ENCODE measurements at places on chromosomes 7 and 10.

- DNase-seq, result no peak
Observed at GRCh38 chr7:112898432-112899290, 108.5 kb upstream of the TMEM168 start.

- DNase-seq, result no peak
Observed at GRCh38 chr10:28869606-28870201, 192.4 kb downstream of the BAMBI start.

GRCh38 chr10:131978366-131978765 lies 3.4 kb downstream of the BNIP3 start:
- no peak for DNase-seq

DNA sequence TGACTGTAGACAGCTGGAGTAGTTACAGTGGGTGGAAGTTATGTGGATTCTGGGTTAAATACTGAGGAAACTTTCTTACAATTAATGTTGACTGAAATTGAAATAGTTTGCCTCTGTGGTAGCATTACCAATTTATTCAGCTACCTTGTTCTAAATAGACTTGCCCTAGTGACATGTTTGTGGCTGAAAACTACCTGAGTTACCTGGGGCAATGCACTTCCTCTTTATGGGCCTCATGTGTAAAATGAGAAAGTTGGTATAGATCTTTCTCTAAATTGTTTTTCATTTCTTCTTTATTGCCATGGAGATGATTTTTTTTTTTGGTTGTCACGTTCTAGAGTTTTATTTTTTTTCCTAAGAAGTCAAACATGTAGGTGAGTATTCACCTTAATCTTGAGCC lies 252.7 kb upstream of the CDC14C start:
- no peak for DNase-seq

GRCh38 chr10:21330628-21331020 lies 194.9 kb downstream of the SKIDA1 start:
- no peak for DNase-seq

DNA sequence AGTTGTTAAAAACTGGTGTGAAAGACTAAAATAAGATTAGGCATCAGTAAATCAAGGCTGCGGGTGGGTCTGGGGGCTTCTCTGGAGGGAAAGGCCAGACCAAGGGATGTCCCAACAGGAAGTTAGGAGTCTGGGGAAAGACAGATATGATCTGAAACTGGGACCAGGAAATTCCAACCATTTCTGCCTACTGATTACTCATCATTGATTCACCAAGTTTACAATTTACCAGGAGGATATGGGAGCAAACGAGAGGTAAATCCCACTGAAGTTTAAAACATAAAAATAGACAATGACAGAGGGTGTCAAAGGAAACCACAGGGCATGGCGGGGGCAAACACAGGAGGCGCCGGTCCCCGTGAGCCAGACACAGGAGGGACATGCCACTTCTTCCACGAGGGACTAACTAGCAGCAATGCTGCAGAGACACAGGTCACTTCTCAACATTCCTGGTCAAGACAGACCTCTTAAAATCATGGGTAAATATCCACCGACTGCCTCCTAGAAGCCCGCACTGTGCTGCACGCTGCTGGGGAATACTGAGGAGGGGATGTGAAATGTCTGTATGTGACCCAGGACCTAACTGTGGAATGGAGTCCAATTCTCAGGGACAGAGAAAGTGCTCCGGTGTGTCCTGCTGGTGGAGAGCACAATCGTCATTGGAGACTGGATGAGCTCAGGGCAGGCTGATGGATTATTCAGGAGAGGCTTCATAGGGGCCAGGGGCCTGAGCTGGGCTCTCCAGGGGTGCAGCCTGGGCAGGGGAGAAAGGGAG lies 153.4 kb upstream of the KLF14 start:
- DNase-seq, result no peak

GRCh38 chr7:109751241-109751640 lies 1181.6 kb downstream of the DNAJB9 start:
- DNase-seq, result no peak

DNA sequence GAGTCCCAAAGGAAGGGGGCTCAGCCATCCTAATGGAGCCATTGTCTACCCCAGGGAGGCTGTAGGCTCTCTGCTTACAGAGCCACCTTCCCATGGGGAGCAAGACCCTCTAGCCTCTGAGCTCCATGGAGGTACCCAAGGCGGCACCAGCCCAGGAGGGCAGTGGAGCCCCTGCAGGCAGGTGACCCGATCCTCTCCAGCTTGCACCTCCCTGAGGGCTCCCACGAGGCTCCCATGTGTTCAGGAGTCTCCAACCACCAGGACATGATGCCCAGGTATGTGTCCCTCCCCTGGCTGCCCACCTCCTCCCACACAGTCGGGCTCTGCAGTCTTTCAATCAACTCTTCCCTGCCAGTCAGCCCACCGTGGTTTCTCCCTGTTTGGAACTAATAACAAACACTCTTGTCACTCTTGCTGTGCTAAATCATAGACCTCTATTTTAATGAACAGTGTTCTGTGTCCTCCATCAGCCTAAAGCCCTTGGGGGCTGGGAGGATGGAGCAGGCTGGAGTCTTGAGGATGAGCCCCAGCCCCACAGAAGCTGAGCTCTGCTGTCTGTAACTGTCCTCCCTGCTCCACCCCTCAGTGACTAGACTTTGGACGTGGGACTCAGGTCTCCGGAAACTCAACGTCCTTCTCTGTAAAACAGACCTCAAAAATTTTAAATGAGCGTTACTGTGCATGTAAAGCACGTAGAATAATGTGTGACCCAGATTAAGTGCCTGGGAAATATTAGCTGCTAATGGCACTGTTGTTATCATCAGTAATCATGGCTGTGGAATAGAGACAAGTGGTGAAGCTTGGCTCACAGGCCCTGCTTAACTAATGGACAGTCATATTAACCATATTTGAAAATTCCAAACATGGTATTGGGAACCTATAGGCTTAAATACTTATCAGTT lies 298.9 kb downstream of the WDR37 start:
- no peak for DNase-seq

- no peak for DNase-seq
Observed at GRCh38 chr10:130931256-130931655, 380.3 kb downstream of the TCERG1L start.

DNA sequence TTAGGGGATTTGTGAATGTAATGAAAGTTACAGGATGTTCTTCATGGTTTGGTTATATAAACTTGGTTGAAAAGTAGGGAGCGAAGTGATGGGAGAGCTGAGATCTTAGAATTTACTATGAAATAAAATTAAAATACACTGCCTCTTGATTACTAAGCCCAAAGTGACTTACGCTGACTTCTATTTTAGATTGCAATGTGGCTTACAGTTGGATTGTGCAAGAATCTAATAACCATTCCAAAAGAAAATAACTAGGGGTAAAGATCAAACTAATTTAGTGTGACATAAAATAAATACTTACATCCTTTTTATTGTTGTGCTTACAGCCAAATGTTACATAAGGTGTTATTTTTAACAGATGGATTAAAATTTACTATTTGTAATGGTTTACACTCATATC lies 15.3 kb downstream of the WNT16 start:
- DNase-seq, result no peak

DNA sequence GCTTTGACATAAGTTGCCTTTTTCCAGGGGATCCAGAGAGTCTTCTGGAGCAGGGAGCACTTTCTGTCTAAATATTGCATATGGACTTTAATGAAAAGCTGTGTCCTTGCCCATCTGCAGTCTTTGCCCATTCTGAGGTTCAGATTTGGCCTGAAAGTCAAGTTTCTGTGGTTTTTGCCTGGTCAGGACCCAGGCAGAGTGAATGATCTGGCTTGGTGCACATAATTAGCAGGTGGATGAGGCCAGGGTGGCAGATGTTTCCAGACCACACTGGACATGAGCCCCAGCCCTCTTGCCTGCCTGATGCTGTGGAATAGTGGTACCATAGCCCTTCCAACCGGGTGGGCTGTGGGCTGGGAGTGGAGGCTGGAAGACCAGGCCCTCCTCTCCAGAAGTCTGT lies 11.0 kb downstream of the HECW1 start:
- DNase-seq, result no peak

- DNase-seq, result no peak
Observed at GRCh38 chr10:15943426-15943825, 83.1 kb upstream of the MINDY3 start.

- no peak for DNase-seq
Observed at GRCh38 chr10:661597-662222, 27.8 kb downstream of the DIP2C start.

GRCh38 chr7:96349572-96349971 lies 27.7 kb upstream of the SLC25A13 start:
- DNase-seq, result no peak

GRCh38 chr7:46099076-46099475 lies 178.0 kb upstream of the IGFBP3 start:
- no peak for DNase-seq

- no peak for DNase-seq
Observed at GRCh38 chr7:117937049-117937752, 64.0 kb upstream of the CTTNBP2 start.

- peak; percentile 44 for DNase-seq
Observed at GRCh38 chr10:63720072-63720537, 198.9 kb downstream of the REEP3 start.

- no peak for DNase-seq
Observed at GRCh38 chr10:32650246-32650655, 204.3 kb downstream of the CCDC7 start.

- no peak for DNase-seq
Observed at GRCh38 chr7:129257168-129257567, 32.3 kb downstream of the AHCYL2 start.

- no peak for DNase-seq
Observed at GRCh38 chr7:79317728-79318127, 135.7 kb downstream of the MAGI2 start.

GRCh38 chr10:19930936-19931893 lies 115.0 kb downstream of the PLXDC2 start:
- DNase-seq, result no peak

DNA sequence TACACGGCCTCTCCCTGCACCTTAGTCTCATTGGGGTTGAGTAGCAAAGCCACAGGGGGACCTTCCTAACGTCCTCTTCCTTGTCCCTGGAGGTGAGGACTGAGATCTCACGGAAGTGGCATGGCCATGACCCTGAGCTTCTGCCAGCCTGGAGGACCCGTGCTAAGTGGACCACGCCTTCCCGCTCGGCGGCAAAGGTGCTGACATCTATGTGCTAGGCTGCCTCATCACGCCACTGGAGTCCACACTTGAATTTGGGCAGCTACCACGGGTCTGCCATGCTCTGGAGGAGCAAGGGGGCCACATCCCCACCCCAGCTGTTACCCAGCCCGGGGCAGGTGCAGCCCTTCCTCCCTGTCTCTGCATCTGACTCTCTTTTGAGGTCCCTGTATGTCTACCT lies 15.3 kb downstream of the GHRHR start:
- DNase-seq, result no peak

DNA sequence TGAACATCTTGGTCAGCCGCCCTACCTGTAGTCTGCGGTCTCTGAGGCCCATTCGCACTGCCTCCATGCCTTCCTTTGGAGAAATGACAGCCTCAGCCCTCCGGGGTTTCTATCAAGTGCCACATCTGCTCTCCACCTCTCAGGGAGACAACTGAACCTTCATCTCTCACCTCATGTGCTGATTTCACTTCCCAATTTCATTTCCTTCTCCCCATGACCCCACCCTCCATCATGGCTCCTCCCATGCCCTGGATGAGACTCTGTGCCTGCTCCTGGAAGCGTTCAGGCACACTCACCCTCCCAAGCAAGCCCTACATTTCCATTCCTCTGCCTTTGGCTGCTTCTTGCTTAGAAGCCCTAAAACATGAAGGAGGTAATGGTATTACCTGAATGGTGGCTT lies 7.8 kb upstream of the SCD start:
- DNase-seq, result peak; percentile 50

GRCh38 chr10:59265141-59265540 lies 88.7 kb downstream of the PHYHIPL start:
- DNase-seq, result no peak

DNA sequence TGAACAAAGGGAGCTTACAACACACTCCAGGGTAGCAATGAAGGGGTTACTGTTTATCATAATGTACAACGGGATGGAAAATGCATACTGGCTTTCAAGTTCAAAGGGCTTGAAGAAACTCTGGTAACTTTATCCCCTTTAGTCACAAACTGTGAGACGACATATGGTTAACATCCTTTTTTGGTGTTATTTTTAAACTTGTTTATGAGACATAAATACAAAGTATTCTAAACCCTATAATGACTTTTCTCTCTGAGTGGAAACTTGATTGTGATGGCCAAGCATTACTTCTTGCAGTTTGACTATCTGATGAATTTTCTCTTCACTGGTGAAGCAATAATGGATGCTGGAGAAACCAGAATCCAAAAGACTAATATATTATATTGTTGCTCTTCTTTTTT lies 62.0 kb upstream of the SEMA3A start:
- DNase-seq, result no peak

- DNase-seq, result no peak
Observed at GRCh38 chr7:157238087-157238486, 98.7 kb upstream of the DNAJB6 start.

- DNase-seq, result peak; percentile 78
Observed at GRCh38 chr7:148883266-148884048, 634 bp downstream of the EZH2 start.

DNA sequence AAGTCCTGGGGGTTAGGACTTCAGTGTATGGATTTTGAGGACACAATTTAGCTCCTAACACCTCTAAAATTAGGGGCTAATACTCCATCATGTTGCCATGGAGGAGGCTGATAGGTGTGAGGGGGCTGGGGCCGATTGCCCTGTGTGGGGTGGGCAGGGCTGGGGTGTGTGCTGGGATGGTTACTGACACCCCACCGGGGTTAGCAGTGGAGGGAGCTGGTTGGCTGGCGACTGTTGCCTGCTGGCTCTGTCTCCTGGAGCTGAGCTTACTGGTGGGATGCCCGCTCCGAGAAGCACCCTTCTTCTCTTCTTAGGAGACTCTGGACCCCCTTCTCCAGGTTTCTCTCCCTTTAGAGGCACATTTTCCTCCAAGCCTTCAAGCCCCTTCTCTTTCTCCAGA lies 22.2 kb upstream of the SH2D4B start:
- DNase-seq, result no peak

DNA sequence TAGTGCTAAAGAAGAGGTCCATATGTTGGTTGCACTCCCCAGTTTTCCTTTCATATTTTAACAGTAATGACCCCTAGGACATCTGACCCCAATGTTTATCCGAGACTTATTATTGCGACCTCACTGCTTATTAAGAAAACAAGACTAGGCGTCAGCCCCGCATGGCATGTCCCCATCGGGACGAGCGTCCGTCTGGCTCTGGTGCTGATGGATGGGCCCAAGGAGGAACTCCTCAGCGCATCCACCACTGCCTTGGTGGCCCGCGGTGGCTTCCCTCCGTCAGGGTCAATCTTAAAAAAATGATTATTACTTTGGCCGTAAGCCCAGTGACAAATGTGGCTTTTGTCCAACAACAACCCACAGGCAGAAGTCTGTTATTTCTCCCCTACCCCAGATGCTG lies 40.1 kb upstream of the CXCL12 start:
- no peak for DNase-seq

DNA sequence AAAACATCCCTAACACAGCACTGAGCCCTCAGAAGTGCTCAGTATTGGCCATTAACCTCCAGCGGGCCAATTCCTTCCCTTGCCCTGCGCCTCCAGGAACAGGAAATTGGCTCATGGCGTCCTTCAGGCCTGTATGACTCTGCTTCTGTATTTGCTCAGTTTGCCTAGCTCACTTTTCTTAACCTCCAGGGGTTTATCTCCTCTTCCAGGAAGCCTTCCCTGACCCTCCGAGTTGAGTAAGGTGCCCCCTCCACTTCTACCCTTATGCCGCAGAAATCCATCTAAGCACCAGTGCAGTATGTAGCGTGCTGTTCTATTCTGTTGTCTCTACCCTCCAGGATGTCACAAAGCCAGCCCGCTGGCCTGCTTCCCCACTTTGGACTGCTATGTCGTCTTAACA lies 1.1 kb upstream of the SFXN4 start:
- DNase-seq, result no peak

Data from CD4-positive, alpha-beta T cell treated with Interleukin-15 for 1 hour (primary cell).